Sciatic nerve (tissue), 2 donors: ENCODE measurements at places on chromosomes 4 and X.
A peak's percentile ranks its signal among the peaks of the same experiment; 100 is the strongest.

GRCh38 chrX:132467989-132468388 is 20.8 kb downstream of the MBNL3 start:
- DNase-seq = no peak

DNA sequence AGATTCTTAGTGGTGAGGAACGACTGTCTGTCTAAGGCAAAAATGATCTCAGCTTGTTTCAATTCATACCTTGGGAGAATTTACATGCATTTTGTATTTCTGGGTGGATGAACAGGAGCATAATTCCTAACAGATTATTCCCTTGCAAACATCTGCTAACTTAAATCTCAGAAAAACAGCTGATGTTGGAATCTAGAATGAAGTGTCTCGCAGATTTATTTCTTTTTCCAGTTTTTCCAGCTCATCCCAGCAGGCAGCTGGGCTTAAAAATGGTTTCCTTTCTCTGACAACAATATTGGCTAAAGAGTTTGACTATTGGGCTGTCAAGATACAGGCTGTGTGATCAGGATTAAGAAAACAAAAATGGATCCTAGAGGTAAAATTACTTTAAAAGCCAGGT is 1.1 kb downstream of the LNX1 start:
- no peak for DNase-seq

DNA sequence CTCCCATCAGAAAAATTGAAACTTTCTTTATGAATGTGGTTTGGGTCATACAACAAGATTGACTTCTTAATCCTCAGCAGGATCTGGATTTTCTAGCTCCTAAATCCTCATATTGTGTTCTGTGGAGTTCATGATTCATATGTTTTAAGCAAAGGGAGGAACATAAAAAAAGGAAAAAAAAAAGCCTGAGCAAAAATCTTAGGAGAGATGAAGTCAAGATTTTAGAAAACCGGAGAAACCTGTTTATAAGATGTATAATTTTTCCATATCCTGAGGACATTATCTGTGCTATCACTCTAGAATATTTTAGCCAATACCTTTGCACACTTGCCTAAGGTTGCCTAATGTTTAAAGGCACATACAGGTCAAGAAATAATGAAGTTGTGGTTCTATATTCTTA is 7.0 kb upstream of the EREG start:
- no peak for DNase-seq

GRCh38 chr4:185412412-185412811 is 13.4 kb downstream of the UFSP2 start:
- DNase-seq = no peak

DNA sequence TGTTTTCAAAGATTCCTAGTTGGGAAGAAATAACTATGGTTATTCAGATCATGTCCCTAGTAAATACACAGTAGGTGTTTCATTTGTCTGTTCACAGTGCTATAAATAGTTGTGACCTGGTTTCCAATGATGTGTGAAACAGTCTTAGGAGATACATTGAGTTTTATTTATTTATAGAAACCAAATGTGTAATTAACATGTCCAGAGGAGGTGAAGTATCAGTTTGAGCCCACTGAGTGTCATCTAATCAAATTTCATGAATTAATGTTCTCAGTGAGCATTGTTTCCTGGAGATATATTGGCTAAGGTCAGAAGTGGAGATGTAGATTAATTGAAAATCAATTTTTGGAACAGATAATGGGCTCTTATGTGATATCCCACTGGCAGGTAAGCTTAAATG is 996.3 kb downstream of the FSTL5 start:
- no peak for DNase-seq

- no peak for DNase-seq
These were observed 135.0 kb downstream of the GC start for GRCh38 chr4:71648923-71649322.

DNA sequence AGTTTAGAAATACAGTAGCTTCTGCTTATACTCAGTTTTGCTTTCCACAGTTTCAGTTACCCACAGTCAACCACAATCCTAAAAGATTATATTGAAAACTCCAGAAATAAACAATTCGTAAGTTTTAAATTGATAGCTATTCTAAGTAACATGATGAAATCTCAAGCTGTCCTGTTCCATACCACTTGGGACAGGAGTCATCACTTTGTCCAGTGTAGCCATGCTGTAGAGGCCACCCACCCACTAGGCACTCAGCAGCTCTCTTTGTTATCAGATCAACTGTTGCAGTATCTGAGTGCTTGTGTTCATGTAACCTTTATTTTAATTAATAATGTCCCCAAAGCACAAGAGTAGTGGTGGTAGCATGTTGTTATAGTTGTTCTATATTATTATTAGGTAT is 117.5 kb upstream of the IQCM start:
- DNase-seq = no peak

DNA sequence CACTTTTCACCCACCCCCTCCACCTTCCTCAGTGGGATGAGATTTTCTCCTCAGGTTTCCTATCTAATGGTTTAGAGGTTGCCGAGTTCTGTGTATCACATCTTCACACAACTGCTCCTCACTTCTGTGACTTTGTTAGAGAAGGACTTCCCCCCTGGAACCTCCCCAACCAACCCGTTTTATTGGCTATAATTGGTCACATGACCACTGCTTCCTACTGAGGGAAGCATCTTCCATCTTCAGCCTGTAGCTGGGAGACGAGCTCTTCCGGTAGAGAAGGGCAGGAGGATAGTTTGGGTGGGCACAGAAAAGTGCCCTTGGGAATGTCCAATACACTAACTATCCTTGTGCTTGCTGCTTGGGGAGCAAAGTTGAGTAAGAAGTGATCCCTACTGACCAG is 90.5 kb downstream of the STK32B start:
- DNase-seq = no peak

- no peak for DNase-seq
These were observed 52.9 kb downstream of the SUPT20HL2 start for GRCh38 chrX:24260842-24261550.

- no peak for DNase-seq
These were observed 134.4 kb upstream of the CPEB2 start for GRCh38 chr4:14867847-14868246.

GRCh38 chr4:94757192-94758140 is at the start of gene BMPR1B:
Gene BMPR1B, plus strand, starts transcription at chr4:94757955. Its CDS starts 346,470 bp downstream, at chr4:95104425.
- DNase-seq = peak; percentile 71

- DNase-seq = no peak
These were observed 91.7 kb upstream of the HPGD start for GRCh38 chr4:174613979-174614378.

- DNase-seq = no peak
These were observed 18.7 kb upstream of the CD40LG start for GRCh38 chrX:136629084-136629750.

- DNase-seq = no peak
These were observed 18.0 kb upstream of the CYP2U1 start for GRCh38 chr4:107913283-107913899.

- no peak for DNase-seq
These were observed 15.2 kb downstream of the EXOC1 start for GRCh38 chr4:55868581-55869090.

GRCh38 chrX:16920075-16920474 is 26.4 kb upstream of the REPS2 start:
- no peak for DNase-seq

DNA sequence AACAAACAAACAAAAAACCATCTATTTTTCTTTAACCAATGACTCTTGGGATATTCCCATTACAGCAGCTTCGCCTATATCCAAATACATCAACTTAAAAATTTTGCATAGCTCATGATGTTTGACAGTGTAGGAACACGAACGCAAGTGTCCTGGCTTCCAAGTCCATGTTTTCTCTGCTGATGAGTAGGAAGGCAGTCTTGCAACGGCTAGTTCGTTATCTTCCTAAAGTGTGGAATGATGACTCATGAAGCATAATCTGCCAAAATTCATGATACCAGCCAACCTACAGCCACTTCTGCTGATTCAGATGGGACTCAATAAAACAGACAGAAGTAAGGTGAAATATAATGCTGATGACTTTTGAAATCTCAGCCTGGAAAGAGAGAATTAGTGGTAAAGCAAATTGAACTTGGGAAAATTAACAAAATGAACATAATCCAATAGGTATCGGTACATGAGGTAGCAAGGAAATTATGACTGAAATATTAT is 6.4 kb upstream of the SEPTIN11 start:
- DNase-seq = no peak

GRCh38 chr4:52263607-52264006 is 212.5 kb downstream of the SPATA18 start:
- no peak for DNase-seq

DNA sequence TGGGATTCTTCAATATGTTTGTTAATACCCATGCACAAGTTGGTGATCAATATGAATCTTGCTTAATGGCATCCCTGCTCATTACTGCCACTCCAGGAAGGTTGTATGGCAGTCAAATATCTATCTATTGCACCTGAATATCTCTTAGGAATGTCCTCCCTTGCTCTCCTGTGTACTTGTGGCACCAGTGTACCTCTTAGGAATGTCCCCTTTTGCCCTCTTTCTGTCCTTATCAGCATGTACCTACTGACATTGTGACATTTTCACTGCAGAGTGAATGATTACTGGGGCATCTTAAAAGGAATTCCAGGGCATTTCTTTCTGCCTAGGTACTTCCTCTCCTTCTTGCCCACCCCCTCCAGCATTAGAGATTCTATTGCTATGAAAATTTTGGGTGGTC is 163.8 kb upstream of the CENPE start:
- DNase-seq = no peak

- no peak for DNase-seq
These were observed 474.8 kb downstream of the PDGFC start for GRCh38 chr4:156496797-156497196.

DNA sequence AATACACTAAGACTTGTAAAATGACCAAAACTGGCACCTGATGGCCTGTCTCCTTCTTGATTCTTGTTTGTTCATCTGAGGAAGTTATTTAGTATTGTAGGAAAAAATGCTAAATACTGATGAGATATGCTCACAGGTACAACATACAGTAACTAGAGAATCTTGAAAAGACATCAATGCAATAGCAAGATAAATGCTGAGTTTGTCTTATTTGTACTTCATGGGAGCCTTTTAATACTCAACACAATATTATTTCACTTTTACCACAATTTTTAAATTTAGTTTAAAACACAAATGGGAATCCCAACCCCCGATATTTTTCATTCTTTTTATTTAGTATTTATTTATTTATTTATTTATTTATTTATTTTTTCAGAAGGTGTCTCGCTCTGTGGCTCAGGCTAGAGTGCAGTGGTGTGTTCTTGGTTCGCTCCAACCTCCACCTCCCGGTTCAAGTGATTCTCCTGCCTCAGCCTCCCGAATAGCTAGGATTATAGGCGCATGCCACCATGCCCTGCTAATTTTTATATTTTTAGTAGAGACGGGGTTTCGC is 12.1 kb downstream of the HHIP start:
- no peak for DNase-seq

DNA sequence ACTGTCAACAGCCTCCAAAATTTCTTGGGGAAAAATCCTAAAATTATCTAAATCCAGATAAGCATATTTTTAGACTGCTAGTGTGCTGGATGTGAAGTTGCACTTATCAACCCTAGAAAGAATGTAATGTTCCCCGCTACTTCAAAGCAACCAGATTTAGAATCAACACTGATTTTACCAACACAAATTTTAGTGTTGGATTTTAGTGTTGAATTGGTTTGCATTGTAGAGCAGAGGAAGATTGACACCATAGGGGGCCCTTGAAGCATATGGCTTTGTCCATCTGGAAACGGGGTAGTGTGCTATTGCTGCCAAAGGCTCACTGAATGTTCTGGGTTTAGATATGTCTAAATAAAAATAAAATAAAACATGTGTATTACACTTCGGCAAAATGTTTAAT is 126.3 kb upstream of the EMCN start:
- DNase-seq = no peak

DNA sequence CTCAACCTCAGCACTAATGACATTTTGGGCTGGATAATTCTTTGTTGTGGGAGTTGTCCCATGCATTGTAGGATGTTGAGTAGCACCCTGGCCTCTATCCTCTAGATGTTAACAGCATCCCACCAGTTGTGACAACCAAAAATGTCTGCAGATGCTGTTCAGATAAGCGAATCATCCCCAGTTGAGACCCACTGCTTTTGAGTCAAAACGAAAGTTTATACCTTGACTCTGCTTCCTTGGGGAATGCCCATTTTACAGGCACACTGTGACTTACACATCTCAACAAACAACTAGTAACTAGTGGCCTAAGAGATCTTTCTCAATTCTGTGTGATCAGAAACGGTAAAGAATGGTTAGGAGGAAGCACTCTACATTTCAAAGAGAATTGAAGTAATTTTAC is 37.0 kb downstream of the SEPSECS start:
- no peak for DNase-seq

- DNase-seq = no peak
These were observed 56.1 kb downstream of the TSPAN5 start for GRCh38 chr4:98602270-98602669.

DNA sequence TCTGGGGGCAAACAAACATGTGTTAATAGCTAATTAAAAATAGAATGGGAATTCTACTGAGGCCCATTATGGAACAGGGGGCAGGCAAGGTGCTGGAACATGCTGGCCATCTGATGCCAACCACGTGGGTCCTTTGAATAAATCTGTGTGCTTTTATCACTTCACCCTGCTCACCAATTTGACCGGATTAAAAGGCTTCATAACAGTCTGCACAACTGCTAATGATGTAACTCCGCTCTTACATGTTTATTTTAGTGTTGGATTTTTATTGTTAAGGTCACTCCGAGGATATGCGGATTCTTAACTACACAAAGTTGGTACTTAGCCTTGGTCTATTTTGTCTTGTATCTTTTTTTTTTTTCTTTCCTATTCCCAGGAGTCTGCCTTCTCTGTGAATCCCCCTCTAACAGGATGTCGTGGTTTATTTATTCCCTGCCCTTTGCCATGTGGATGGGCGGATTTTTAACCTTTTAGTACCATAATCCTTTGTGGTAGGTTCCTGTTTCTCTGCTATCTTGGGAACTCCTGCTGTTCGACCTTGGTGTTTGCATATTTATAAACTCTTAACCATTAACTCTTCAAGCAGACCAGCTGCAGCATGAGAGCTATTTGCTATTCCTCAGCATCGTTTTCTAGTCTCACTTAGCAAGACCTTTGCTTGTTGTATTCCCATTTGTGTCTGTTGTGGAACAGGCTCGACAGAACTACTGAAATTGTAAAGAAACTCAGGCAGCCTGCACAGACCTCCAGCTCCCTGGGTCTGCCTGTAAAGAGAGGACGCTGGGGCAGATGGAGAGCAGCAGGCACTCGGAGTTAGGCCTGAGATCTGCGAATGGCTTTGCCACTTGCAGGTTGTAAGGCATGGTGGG is 38.0 kb downstream of the TRIM2 start:
- DNase-seq = no peak

GRCh38 chr4:71614621-71615020 is 169.3 kb downstream of the GC start:
- no peak for DNase-seq

- no peak for DNase-seq
These were observed 117.7 kb upstream of the SLC6A14 start for GRCh38 chrX:116318672-116319071.

GRCh38 chr4:139253713-139254112 is 26.3 kb downstream of the MGARP start:
- no peak for DNase-seq

- peak; percentile 65 for DNase-seq
These were observed 2.2 kb upstream of the SFRP2 start for GRCh38 chr4:153790962-153791551.
